Activated T-cell treated with anti-CD3 and anti-CD28 coated beads, Interleukin-2, amount 50 U/mL, for 48 hours (primary cell): ENCODE measurements at places on chromosomes 5 and 9.

DNA sequence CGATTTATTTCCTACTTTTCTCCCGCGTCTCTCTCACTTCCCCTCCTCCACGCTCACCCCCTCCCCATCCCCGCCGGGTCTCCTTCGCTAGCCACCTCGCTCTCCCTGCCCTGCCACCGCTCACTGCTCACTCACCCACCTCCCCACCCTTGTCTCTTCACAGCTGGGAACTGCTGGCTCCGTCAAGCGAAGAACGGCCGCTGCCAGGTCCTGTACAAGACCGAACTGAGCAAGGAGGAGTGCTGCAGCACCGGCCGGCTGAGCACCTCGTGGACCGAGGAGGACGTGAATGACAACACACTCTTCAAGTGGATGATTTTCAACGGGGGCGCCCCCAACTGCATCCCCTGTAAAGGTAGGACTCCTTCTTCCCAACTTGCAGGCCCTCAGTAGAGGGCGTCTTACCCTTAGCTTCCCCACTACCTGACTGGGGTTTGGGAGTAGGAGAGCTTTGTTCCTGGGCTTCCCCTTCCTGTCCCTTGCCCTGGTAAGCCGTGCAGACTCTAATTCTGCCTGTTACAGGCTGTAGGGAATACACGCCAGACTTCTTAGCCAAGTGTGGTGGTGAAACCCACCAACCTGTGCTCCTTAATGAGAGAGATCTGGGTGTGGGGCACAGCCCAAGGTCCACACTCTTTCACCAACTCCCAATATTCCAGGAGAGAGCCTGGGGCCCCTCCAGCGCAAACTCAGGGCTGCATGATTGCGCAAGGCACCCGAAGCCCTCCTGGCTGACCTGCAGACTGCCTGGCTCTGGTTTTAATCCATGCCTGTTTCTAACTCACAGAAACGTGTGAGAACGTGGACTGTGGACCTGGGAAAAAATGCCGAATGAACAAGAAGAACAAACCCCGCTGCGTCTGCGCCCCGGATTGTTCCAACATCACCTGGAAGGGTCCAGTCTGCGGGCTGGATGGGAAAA lies 2.5 kb downstream of the FST start:
- peak; percentile 41 for DNase-seq

- DNase-seq = peak; percentile 78
These were observed 18.0 kb upstream of the FBP2 start for GRCh38 chr9:94611638-94612068.

- peak; percentile 63 for DNase-seq
These were observed 69.3 kb downstream of the HSD17B3 start for GRCh38 chr9:96232539-96233241.

DNA sequence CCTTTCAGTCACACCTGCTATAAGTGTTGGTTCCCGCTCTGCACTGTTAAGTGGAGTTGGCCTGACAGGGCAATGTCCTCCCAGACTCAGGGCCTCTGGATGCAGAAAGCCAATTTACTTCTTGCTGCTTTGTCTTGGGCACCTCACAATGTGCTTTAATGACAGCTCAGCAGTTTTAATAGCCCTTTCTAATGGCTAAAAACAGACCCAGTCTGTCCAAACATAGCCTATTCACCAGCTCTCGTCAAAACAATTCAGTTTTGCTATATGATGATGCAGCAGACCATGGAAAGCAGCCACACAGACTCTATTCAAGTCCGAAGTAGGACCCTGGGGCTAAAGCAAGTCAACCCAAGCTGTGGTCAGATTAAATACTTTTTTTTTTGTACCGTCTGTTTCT lies 529.1 kb upstream of the SEMA6A start:
- DNase-seq = no peak

GRCh38 chr5:76380346-76381066 lies 22.6 kb upstream of the IQGAP2 start:
- no peak for DNase-seq

GRCh38 chr5:122999947-123000563 lies 36.5 kb downstream of the PPIC start:
- DNase-seq = peak; percentile 44

DNA sequence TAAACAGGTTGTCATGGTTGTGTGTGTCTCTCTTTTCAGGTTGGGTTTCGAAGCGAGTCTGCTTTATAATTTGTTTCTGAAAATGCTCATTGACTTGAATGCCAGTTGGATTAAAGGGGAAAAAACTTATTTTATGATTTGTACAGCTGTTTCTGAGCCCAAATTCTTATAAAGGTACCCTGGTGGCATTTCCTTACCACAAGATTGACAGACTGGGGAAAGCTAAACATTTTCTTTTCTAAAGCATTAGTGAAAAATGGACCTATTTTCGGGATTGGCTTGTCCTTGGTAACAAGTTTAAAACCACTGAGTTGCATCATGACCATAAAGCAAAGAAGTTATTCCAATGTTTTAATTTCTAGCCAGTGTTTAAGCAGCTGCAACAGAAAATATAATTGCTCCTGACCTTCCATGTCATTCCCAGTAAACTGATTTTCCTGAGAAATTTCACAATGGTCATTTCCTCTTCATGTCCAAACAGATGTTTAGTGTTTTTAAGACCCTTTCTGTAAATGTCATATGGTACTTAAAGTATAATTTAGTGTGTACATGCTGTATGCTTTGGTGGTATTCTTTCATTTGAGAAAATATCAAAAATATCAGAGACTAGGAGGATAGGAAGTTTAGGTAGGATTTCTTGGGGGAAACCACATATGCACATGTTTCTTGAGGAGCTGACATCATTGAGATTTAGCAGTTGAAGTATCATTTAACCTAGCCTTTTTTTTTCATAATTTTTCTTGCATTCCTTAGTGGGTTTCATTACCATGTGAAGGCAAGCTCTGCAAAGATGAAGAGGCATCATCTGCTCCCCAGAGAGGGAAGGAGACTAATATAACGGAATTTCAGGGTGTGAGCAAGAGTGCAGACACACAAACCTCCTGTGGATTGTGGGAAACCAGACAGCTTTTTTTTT lies 667.1 kb upstream of the RGMB start:
- DNase-seq = no peak

- peak; percentile 65 for DNase-seq
These were observed 820 bp upstream of the NFX1 start for GRCh38 chr9:33289496-33289895.
